ENCODE measurements at places on chromosomes 1 and 21.

- DNase-seq = no peak
These were observed 277.1 kb upstream of the SGIP1 start for GRCh38 chr1:66256629-66257572.

DNA sequence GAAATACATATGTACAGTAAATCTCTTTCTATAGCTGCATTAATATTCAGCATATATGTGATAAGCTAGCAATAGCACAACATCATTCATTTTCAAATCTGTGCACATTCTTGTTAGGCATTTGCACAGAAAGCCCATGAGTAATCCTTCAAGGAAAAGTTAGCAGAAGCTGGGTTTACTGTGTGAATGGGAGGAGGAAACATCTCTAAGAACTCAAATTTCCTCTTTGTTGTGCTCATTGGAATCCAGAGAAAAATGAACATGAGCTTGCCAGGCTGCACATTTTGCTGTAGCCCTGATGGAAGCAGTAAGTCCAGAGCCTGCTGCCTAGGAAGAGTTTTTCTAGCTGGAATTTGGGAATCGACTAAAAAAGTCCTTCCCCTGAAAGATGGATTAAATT lies 214.2 kb upstream of the FOXD3 start:
- DNase-seq = no peak

- DNase-seq = no peak
These were observed 170.8 kb downstream of the PLA2G4A start for GRCh38 chr1:186999506-186999905.

- no peak for DNase-seq
These were observed 596.1 kb downstream of the PTPRU start for GRCh38 chr1:29832471-29832870.

DNA sequence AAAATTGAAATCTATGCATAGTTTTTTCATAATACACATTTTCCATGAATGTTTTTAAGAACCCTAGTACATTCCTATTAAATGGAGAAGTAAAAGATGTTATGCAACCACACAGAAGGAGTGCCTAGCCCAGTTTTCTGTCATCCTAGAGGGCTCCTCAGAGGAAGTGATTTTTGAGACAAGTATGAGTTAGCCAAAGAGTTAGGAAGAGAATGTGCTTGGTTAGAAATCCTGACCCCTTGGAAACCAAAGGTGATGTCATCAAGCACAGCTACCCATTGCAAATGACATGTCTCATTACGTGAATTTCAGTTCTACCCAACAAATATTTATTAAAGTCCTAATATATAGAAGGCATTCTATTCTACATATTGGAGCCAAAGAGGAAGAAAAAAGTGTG lies 88.9 kb upstream of the TNFSF4 start:
- DNase-seq = no peak

DNA sequence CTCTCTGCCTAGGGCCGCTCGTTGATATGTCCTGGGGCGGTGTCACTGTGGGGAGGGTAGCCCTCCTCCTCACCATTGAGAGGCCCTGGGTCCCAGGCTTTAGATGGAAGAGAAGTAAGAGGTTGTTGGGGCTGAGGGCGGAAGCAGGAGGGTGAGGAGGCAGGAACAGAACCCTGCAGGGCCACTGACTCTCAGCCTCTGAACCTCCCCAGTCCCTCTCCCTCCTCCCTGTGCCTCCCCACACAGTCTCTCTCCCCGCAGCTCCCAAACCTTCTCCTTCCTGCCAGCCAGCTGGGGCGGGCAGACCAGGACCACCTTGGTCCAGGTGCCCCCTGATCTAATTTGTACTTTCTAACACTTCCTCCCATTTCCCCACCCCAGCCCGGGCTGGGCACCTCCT lies 14.3 kb upstream of the FAM131C start:
- DNase-seq = no peak

DNA sequence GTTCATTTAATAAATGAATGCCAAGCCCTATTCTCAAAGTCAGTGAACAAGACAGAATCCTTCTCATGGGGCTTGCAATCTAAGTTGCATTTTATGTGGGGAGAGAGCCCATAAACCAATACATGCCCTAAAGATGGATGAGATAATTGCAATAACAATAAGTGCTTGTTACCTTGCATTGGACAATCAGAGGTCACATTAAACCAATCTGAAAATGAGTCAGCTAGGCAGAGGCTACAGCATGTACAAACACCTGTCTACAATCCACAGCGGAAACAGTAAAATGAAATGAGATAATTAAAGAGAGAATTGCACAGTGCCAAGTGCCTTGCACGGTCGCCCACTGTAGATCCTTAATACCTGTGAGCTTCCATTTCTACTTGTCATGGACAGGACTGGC lies 7.4 kb upstream of the IGFN1 start:
- DNase-seq = no peak

DNA sequence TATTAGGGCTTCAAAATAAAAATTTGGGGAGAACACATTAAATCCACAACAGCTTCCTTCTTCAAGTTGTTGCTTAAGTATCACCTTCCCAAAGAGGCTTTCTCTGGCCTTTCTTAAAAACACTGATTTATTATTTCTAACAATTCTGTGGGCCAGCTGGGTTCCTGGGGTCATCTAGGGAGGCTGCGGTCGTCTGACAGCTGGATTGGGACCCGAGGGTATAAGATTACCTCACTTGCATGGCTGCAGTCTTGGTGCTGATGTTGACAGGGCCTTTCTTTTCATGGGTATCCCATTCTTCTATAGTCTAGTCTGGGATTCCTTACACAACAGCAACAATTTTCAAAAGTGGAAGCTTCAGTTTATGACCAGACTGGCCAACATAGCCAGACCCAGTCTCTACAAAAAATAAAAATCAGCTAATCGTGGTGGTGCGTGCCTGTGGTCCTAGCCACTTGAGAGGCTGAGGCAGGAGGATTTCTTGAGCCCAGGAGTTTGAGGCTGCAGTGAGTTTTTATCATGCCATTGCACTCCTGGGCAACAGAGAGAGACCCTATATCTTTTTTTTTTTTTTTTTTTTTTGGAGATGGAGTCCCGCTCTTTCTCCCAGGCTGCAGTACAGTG lies 46.1 kb upstream of the ZNF326 start:
- no peak for DNase-seq

DNA sequence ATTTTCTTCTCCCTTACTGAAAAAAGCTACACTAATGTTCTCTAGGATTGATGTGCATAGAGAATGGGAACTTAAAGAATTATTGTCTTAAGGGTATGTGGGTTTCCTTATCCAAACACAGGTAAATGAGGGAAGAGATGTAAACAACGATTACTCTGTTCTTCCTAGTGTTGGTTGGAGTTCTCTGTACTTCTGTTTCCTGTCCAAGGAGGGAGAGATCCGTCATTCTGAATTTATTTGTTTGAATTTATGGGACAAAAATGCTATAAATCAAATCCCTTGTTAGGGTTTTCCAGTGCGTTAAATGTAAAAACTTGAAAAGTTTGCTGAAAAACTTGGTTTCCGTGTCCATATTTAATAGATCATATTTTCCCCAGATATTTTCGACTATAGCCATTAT lies 29.6 kb downstream of the LAMC1 start:
- no peak for DNase-seq

DNA sequence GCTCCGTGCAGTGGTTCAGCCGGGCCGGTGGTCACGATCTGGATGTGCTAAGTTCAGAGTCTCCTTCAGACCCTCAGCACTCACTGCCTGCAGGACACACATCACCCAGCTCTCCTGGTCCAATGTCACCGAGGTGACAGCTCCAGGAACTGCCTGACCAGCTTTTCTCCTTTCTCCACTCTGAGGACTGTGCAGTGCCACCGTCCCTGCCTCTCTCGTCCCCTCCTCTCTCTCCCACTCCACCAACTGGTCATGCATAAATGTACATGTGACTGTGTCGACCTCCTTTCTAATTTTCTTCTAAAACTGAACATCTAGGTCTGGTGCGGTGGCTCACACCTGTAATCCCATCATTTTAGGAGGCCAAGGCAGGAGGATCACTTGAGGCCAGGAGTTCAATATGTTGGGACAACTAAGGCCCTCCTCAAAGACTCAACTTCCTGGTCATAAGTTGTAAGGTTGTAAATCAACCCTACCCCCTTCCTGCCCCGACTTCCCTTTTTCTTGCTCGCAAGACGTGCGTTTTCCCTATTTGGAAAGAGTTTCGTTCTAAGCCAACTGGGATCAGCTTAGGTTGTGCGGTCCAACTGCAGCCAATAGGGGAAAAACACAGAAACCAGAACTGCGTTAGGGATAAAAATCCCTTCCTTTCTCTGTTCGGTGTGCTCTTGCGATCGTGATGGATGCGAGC lies 53.1 kb downstream of the MEGF6 start:
- DNase-seq = no peak

- DNase-seq = no peak
These were observed 112.2 kb downstream of the USP25 start for GRCh38 chr21:15841856-15842564.

GRCh38 chr1:12184008-12184681 lies 17.4 kb downstream of the TNFRSF1B start:
- no peak for DNase-seq

Data from activated CD8-positive, alpha-beta memory T cell treated with anti-CD3 and anti-CD28 coated beads for 1 hour (primary cell).